Mucosa of gallbladder (tissue), 1 donor: ENCODE measurements at places on chromosomes 11 and 22.

- no peak for DNase-seq
Observed at GRCh38 chr11:68831124-68831523, 10.6 kb downstream of the CPT1A start.

DNA sequence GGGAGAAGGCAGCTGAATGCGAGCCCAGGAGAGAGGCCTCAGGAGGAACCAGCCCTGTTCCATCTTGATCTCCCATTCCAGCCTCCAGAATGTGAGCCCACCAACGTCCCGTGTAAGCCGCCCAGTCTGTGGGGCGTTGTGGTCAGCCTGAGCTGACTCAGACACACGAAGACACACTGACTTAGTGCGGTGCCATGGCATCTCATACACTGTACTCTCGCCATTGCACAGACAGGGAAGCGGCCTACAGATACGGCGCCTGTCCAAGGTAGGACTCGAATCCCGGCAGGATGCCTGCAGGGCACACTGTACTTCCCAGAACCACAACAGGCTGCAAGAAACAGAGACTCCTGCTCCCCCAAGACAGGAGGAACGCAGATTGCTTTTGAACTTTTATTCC is 179.6 kb downstream of the CTTN start:
- no peak for DNase-seq

DNA sequence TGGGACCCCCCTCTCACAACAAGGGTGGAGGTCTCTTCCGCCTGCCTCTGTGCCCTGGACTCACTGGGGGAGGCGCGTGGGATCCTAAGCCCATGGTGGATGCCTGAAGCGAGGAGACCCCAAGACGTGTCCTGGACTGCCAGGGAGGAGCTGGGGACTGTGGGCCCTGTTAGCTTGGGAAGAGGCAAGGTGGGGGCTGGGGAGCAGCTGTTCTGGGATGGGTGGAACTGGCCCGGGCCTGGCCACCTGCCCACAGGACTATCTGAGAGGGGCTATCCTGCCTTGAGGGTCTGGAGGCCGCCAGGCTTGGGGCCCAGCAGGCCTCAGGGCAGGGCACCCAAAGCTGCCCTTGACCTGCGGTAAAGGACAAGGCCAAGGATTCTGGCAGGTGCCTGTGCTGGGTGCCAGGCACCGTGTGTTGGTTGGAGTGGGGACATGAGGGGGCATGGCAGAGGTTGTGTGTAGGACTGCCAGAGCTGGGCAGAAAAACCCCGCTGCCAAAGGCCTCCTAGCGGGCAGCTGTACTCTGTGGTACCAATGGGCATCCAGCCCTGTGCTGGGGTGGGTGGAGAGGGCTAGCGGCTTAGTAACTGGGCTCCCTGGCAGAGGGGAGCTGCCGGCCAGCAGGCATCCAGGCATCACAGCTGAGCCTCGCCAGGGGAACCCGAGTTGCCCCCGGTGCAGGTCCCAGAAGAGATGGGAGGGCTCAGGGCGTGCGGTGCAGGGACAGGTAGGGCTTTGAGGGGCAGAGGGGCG is 670 bp downstream of the LSP1 start:
- DNase-seq, result no peak

DNA sequence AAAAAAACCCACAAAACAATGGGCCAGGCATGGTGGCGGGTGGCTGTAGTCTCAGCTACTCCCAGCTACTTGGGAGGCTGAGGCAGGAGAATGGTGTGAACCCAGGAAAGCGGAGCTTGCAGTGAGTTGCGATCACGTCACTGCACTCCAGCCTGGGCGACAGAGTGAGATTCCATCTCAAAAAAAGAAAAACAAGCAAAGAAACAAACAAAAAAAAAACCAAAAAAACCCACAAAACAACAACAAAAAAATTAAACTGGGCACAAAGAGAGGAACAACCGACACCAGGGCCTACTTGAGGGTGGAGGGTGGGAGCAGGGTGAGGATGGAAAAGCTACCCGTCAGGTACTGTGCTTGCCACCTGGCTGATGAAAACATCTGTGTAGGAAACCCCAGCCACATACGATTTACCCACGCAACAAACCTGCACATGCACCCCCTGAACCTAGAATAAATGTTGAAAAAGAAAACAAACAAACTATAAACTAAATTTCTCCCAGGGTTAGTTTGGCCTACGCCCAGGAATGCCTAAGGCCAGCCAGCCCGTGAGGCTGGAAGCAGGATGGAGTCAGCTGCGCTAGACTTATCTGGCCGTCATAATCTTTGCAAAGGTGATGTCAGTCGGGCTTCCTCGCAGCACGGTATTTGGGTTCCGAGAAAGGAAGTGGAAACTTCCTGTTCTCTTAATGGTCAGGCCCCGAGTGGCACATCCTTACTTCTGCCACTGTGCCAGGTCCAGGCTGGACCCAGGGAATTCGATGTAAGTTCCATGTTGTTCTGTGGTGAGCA is 21.9 kb upstream of the CYB5R3 start:
- DNase-seq, result no peak

DNA sequence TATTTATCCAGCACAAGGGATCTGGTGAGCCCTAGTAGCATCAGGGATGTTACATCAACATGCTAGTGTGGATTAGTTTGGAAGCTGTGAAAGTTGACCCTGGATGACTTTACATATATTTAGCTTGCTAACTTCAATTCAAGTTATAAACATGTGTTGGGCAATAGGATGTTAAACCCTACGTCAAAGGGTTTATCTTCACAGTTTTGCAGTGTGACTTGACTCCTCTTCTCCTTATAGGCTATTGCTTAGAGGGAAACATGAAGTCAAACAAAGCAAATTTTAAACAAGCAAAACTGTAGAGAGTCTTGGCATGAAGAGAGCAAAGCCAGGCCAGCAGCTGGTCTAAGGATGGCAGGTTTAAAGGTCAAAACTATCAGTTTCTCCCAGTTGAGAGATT is 11.3 kb upstream of the CTSC start:
- no peak for DNase-seq

DNA sequence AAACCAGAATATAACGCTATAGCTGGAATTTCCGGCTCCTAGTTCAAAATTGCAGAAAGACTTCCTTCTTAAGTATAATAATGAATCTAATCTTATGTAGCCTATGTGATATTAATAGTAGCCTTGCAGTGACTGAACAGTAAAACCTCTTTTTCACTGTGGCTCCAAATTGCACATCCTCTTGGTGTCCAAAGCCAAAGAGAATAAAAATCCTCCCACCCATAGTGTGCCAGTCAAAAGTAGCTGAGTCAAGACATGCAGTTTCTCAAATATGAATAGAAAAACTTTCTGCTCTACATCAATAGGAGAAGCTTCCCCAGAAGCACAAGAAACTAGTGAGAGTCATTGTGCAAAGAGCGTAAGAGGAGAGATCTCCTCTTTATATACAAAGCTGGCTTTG is 76.0 kb upstream of the PICALM start:
- no peak for DNase-seq

GRCh38 chr11:65972116-65972515 is 10.6 kb downstream of the SART1 start:
- DNase-seq, result no peak

DNA sequence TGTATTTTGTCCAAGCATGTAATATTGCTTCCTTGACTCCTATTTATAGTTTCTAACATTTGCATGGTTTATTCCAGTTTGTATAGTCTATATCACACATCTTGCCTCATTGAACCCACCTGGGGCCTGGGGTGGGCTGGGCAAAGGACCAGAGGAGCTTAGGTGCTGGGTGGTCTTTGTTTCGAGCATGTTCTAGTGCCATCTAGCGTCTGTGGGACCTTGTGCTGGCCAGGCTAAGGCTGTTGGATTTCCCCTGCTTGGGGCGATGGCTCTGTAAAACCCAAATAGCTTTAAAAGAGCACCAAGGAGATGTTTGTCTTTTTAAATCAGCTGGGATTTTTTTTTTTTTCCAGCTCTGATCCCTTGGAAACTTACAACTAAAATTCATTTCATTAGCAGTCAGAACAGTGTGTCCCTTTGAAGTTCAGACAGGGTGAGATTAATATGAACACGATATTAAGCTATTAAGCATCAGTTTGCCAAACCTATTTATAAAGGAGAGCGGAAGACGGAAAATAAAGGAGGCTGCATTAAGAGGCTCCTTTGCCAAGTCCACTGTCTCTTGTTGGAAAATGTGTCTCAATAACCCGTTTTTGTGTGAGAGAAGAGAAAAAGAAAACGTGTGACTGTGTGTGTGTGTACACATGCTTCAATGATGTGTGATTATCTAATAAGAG is 157.4 kb downstream of the COMMD9 start:
- peak; percentile 40 for DNase-seq

GRCh38 chr11:115696563-115696962 is 192.3 kb upstream of the CADM1 start:
- DNase-seq, result no peak

DNA sequence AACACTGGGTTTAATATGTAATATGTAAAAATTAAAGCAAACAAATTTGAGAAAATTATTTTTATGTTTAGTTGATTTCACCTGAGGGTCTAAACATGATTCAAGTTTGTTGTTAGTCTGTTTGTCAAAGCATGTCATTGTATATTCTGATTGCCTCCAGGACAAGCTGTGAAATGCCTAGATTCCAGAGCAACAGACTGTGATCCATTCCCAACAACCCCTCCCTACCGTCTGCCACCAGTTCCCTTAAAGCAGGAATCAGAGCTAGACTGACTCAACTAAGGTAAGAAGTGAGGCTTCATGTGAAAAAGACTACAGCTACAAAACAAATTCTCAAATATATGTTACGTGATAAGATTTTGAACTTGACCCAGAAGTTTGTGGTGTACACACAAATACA is 304.2 kb downstream of the RAB38 start:
- no peak for DNase-seq
